ENCODE measurements at places on chromosomes 6 and 20. TPM values are rescaled to one million over a fixed set of nuclear protein-coding genes. Genes with fewer than 3 reads are reported as not detected.

TMEM244 gene
- not detected for total RNA-seq

UBR2 gene
- total RNA-seq = 27.0 TPM

HDGFL1 gene
- total RNA-seq = not detected

ENPP5 gene
- 0.42 TPM for total RNA-seq

VWA7 gene
- total RNA-seq = 1.4 TPM

LYRM4 gene
- total RNA-seq = 58.2 TPM

POPDC3 gene
- total RNA-seq = not detected

CYB5R4 gene
- total RNA-seq = 31.6 TPM

AURKA gene
- total RNA-seq = 50.8 TPM

MANEA gene
- total RNA-seq = 23.1 TPM

SLC22A7 gene
- not detected for total RNA-seq

XKR7 gene
- not detected for total RNA-seq

AGPAT4 gene
- total RNA-seq = 2.8 TPM

TP53TG5 gene
- total RNA-seq = not detected

CLVS2 gene
- total RNA-seq = not detected

SNX21 gene
- total RNA-seq = 1.3 TPM

GPR6 gene
- total RNA-seq = not detected

LHFPL5 gene
- not detected for total RNA-seq
